SIG-M5 (cell line): ENCODE measurements at places on chromosomes 7 and 10.

- no peak for DNase-seq
Observed at GRCh38 chr10:69948261-69948660, 104.4 kb upstream of the MACROH2A2 start.

- no peak for DNase-seq
Observed at GRCh38 chr10:86486856-86487255, 34.7 kb downstream of the WAPL start.

DNA sequence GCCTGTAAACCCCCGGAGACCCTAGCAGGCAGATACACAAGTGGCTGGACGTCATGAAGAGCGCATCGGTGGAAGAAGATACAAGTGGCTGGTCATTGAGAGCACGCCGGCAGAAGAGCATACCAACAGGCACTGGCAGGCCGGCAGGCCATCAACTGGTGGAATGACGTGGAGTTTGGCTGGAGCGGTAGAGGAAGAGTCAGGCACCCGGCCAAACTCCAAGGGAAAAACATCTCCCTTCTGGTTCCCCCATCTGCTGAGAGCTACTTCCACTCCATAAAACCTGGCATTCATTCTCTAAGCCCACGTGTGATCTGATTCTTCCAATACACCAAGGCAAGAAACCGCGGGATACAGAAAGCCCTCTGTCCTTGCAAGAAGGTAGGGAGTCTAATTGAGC, 113.4 kb upstream of the NPSR1 start:
- no peak for DNase-seq

DNA sequence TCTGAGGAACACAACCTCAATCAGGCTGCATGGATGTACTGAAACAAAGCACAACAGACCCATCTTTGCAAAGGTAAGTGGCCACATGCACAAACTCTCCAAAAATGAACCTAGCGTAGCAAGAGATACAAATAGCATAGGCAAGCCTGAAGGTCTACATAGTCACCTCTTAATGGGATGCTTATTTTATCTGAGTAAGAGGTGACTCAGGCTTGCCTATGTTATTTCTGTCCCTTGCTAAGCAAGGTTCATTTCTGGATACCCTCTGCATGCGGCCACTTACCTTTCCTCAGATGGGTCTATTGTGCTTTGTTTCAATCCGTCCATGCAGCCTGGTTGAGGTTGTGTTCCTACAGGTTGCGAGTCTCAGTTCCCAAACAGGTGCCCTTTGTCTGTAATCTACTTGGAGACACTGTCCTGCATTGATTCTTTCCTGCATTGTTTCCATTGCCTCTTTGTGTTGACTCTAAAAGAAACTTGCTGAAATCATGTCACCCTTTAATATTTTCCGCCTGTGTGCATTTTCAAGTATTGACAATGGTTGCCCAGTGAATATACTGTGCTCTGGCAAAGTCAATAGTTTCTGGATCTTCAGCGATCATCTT, 291.8 kb upstream of the LYZL1 start:
- no peak for DNase-seq

- DNase-seq: no peak
Observed at GRCh38 chr7:69412331-69413146, 185.7 kb upstream of the AUTS2 start.

- DNase-seq: no peak
Observed at GRCh38 chr10:44998146-44998631, 2.5 kb upstream of the ZNF22 start.

DNA sequence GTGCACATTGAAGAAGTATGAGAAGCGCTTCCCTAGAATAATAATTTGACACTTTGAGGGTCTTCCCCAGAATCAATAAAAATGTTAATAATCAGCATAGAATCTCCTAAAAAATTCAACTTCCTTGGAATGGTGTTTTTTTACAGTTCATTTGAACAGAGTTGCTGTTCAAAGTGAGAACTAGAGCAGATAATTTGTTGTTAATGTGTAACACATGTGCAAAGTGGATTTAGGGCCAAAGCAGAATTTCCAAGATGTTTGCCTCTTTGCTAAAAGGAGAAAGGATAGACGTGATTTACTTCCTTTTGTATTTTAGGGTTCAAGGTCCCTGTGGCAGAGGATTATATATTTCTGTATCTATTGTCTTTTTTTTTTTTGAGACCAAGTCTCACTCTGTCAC, 73.8 kb downstream of the ZNF277 start:
- no peak for DNase-seq

DNA sequence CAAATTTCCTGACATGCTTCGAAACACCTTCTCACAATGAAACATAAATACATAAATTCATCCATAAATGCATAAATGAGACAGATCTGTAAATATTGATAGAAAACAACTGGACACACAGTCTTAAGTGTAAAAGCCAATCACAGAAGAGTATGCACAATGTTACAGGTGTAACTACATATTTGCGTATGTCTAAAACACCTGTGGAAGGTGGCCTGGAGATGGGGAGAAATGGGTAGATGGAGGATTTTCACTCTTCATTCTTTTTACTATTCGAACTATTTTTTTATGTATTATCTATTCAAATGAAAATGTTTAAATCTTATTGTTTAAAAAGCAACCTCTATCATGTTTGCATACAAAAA, 860 bp downstream of the IQUB start:
- no peak for DNase-seq

DNA sequence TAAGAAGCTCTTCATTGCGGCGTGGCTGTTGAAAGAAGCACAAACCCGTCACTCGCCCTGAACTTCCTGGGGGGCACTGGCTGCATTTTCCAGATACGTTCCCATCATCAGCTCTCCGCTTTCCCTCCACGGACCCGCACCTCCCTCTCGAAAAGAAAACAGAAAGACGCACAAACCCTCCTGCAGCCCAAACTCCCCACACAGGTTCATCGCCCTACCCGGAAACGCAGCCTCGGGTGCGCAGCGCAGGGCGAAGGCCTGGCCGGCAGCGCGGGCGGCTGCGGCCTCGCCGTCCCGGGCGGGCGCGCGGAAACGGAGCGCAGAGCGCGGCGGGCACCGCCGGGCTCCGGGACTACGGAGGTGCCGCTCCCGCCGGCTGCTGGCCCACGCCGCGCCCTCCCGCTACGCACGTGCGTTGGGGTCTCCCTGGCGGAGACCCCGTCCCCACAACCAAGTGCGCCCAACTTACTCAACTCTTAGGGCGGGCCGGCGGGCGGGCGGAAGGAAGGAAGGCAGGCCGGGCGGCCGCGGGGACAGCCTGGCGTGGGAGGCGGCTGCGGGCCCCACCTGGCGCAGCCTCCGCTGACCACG, 822 bp downstream of the ZNF800 start:
- no peak for DNase-seq
